ENCODE measurements at places on chromosomes 13 and 19.

DNA sequence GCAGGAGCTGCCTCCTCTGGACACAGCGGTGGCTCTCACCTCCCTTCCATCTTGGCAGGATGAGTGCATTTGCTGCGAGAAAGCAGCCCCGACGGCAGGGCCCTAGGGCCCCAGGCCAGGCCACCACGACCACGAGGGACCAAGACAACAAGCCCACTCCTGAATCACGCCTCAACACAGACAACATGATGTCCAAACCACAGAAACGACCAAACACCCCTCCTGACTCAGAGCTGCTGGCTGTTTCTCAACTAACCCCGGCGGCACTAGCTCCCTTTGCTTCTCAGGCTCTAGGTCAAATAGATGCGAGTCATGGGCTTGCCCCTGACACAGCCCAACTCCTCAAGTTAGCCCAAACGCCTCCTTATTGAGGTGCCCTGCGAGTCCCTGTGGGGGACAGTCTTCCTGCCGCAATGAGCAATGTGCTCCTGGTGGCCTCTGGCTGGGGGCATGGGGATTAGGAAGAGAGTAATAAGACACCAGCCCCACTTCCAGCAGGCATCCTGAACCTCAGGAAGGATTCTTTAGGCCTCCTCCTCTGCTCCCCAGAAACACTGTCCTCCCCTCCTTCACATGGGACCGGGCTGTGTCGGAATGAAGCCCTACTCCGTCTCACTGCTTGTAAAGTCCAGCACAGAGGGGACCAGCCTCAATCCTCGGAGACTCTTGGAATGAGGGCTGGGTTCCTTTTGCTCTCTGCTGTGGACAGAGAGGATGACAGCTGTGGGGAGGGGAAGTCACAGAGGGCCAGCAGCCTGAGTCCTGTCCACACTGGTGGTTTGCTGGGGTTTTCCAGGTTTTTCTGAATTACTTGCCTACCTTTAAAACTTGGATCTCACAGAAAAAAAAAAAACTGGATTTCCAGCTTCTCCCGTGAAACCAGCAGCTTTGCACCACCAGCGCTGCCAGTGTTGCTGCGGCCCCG, 6.9 kb upstream of the ATF5 start:
- DNase-seq, result no peak

- no peak for DNase-seq
Measured at GRCh38 chr13:110449219-110450015, 112.1 kb downstream of the RAB20 start.

GRCh38 chr13:34545461-34545860, 396.6 kb upstream of the NBEA start:
- DNase-seq, result no peak

- DNase-seq, result no peak
Measured at GRCh38 chr13:31159306-31159705, 2.4 kb downstream of the HSPH1 start.

DNA sequence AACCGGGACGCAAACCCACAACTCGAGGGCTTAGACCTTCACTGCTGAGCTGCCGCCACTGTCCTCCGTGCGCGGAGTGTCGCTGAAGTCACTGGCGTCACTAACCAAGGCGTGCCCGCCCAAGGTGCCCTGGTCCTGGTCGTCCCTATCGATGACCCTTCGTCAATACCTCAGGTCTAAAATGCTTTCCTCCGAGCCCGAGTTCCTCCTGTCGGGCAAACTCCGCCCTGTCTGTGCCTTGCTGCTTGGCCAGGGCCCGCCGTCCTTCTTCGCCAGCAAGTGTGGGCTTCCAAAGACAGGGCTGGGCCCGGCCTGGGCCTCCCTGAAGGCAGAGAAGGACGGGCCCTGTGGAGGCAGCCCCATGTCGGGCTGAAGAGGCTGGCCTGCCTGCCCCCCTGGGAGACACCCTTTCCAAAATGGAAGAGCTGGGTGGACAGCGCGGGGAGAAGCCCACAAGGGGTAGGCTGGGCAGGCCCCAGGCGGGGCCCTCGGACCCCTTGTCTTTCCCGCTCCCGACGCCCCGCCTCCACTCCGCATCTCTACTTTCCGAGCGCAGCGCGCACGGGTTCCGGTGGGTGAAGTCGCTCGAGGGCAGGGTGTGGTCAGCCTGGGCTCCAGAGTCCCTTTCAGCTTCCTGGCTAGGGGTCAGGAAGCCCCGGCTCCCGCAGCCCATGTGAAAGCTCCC, 13.4 kb downstream of the RB1 start:
- no peak for DNase-seq

GRCh38 chr19:33705860-33706259, 84.1 kb downstream of the CHST8 start:
- DNase-seq, result no peak

GRCh38 chr19:31096062-31096830, 253.0 kb downstream of the TSHZ3 start:
- no peak for DNase-seq

DNA sequence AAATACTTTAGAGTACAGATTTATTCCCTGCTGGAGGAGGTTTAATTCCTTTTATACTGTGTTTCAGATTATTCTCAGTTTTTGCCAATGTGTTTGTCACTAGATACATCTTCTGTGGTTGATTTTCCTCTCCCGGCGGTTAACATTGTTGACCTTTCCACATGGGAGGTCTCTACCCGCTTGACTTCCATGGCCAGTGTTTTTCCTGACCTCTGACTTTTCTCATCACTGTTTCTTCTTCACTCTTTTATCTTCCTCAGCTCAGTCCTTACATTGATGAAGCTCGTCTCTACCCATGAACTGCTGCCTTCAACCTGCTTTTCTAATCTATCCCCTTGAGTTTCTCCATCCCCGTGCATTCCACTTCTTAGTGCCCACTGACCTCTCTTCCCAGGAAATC, 517.4 kb downstream of the GPC6 start:
- no peak for DNase-seq

DNA sequence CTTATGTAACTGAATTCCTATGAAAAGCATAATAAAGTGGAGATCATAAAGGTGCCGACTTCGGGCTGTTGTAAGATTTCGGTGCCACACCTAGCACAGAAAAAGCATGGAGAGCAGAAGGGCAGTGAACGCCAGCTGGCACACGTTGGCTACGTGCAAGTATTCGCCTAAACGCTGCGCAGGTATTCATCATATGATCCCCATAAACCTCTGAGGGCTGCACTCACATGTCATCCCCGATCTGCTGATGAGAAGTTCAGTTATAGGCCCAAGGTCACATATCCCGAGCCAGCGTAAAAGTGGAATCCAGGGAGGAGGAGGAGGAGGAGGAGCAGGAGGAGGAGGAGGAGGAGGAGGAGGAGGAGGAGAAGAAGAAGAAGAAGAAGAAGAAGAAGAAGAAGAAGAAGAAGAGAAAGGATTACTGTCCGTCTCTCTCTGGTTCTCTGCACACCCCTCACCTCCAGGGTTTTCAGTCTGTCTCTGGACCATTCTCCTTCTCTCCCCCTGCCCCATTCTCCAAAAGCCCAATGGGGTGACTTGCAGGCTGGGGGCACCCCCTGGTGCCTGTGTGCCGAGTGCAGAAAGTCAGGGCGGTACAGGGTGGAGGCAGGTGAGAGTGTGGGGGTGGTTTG, 18.6 kb upstream of the CYP2S1 start:
- no peak for DNase-seq

- no peak for DNase-seq
Measured at GRCh38 chr13:76017861-76018556, 381.9 kb downstream of the LMO7 start.

GRCh38 chr13:78317030-78317429, 286.3 kb downstream of the POU4F1 start:
- DNase-seq, result no peak

GRCh38 chr13:110344320-110344719, 37.2 kb downstream of the COL4A2 start:
- DNase-seq, result no peak

GRCh38 chr19:29001597-29002245, 211.2 kb downstream of the UQCRFS1 start:
- no peak for DNase-seq

- DNase-seq, result no peak
Measured at GRCh38 chr13:39998166-39998565, 342.7 kb downstream of the COG6 start.

- no peak for DNase-seq
Measured at GRCh38 chr13:58097831-58098230, 466.3 kb downstream of the PCDH17 start.

DNA sequence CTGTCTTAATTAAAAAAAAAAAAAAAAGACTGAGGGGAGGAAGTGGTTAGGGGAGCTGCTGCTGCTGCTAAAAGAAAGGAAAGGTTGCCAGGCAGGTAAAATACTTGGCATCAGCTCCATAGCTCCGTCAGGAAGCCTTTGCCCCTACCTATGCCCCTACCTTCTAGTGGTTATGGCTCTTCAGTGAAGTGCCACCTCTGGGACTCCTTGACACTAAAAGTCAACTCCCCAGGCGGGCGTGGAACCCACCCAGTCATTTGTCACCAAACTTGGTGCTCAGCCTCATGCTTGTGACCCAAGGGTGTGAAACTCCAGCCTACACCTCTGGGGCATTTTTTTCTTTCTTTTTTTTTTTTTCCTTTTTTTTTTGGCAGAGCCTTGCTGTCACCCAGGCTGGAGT, 4.9 kb upstream of the NECTIN2 start:
- no peak for DNase-seq

DNA sequence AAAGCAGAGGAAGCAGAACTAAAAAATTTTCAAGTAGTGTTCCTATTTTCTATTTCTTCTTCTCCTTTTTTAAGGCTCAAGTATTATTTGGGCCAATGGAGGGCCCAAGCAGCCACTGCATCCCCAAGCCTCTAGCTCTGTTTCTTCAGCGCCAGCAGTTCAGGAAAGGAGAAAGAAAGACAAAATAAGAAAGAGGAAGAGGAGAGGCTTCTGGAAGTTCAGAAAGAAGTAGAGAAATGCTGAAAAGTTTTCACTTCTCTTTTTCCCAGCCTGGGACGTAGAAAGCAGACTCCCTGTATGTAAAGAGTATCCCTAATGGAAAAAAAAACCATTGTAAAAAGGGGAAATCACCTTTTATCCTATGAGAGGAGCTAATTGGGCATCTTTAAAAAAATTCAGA, 165.5 kb upstream of the KLF12 start:
- no peak for DNase-seq

DNA sequence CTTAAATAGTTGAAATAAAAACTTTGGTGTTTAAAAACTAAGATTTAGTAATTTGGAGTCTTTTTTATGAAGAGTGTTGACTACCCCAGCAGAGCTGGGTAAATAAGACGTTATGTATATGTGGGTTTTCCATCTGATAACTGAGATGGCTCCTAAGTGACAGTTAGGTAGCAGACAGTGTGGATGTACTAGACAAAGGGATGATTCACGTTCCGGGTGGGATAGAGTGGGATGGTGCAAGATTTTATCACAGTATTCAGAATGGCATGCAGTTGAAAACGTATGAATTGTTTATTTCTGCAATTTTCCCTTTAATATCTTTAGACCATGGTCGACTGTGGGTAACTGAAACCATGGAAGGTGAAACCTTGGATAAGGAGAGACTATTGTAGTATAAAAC, 50.4 kb downstream of the NAA16 start:
- DNase-seq, result no peak

DNA sequence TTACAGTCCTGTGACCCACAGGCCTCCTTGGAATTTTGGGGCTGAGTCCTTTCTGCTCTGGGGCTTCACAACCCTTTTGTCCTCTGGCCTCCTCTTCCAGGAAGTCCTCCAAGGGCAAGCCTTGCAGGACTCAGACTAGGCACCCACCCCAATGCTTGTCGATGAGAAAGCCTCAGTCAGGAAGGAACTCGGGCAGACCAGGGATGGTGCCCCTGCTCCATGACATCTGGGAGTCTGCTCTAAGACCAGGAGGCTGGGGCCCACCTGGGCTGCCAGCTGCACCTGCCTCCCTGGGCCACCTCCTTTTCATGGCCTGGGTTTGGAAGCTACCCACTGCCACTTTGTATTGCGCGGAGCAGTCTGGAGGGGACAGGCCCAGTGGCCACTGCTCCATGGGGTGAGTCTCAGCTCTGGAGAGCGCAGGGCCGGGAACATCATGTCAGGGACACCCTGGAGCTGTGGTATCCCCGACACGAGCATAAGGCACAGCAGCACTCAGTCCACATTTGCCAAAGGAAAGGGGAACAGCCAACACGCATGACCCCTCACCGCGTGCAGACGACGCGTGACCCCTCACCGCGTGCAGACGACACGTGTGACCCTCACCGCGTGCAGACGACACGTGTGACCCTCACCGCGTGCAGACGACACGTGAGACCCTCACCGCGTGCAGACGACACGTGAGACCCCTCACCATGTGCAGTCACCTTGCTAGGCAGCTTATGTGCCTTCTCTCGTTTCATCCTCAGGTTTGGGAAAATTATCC, 10.8 kb downstream of the C2CD4C start:
- no peak for DNase-seq

DNA sequence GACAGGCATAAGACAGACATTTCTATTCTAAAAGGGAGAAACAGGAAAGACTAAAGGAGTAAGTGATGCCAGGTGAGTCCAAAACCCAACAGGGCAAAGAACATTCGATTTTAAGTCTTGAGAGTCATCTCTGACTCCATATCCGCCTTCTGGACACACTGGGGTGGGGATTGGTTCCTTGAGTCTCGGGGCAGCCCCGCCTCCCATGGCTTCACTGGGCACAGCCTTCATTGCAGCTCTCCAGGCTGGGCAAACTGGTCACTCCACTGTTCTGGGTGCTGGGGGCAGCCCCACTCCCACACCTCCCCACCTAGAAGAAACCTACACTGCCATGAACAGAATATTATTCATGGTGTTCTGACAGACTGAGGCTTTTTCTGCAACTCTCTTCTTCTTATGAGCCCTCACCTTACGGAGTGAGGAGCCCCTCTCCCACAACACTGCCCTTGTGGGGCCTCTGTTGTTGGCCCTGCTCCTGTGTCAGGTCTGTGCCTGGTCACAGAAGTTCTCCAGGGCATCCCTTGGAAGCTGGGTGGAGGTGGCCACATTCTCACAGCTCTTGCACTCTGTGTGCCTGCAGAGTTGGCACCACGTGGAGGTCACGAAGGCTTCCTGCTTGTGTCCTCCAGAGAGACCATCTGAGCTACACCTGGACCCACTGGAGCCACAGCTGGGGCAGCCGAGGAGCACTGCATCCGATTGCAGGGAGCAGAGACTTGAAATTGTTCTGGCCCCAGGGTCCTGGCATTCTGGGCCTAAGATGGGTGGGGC, 95.4 kb downstream of the COL4A2 start:
- no peak for DNase-seq

- DNase-seq, result no peak
Measured at GRCh38 chr19:43723588-43723987, 7.7 kb downstream of the IRGC start.

GRCh38 chr13:29855009-29855408, 4.6 kb upstream of the UBL3 start:
- no peak for DNase-seq

- no peak for DNase-seq
Measured at GRCh38 chr19:42269478-42270345, 660 bp downstream of the CIC start.

DNA sequence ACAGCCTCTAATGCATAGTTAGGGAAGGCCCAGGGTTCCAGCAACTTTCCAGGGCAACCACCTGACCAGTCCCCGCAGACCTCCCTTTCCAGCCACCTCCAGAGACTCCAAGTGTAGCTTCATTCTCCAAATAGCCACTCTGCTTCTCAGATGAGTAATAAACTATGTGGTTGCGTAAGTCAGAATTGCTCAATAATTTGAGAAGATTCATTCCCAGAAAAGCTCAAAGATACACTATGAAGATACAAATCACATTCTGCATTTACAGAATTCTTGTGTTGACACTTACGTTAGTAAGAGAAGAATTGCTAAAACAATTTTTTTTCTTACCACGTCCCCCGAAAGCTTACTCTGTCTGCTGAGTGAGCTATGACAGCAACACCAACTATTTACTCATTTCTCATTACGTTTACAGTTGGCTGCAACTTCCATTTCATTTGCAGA, 8.2 kb upstream of the LATS2 start:
- DNase-seq, result no peak

GRCh38 chr19:51098365-51099046, 9.7 kb downstream of the CTU1 start:
- no peak for DNase-seq
